Inflammatory macrophage treated with lipopolysaccharide for 4 hours (primary cell): ENCODE measurements at places on chromosomes 7 and 10.

GRCh38 chr10:73019100-73019499 lies 64.5 kb upstream of the PLA2G12B start:
- DNase-seq: no peak

DNA sequence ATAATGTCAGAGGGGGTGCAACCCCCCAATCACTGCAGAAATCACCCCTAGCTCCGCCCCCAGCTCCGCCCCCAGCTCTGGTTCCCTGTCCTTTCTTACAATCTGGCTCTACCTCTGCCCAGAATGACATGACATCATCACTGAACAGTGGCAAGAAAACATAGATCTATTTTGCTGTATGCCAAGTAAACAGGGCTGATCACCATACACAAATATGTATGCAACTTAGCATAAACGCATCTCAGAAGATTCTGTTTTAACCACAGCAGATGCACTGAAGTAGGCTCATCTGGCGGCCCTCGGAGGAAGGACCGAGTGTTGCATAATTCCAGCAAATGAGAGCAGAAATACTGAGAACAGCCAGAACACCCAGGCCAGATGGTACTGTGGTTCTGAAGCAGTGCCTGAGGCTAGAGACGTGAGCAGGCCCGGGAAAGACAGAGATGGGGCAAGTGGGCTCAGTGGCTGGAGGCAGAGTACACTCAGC lies 293.3 kb upstream of the KLF14 start:
- peak; percentile 33 for DNase-seq

DNA sequence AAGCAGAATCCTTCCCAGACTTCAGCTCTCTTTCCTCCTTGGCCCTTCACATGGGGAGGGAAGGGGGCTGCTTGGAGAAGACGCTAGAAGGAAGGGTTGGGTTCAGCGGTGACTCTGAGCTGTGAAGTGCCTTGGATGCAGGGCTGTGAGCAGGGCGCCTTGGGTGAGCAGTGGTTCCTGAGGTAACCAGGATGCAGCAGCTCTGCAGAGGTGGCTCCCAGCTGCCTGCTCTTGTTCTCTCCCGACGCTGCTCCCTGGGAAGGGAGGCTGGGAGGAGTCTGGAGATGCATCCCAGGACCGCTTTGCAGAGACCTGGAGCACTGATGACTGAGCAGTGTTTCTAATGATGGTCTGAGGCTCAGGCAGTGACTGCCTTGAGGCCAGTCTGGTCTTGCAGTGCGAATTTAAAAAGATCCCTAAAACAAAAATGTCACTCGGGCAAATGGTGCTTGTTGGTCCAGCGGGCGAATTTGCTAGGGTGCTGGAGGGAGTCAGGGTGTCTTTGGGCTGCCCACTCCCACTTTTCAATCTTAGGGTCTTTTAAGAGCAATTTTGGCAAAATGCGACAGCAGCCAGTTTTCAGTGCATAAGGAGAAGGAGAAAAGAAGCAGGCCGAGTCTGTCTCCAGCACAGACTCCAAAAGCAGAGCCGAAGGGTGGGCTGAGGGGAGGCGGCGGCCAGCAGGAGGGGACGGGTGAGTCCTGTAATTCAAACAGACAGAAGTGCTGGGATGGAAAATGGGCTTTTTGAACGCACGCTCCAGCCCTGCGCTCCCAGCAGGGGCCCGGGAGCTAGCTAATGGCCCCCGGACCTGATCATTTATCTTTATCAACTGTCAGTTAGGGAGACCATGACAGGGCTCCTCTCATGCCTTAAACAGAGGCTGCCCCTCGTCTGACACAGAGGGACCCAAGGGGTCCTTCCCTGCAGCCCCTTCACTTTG lies 191.2 kb upstream of the SHH start:
- no peak for DNase-seq

DNA sequence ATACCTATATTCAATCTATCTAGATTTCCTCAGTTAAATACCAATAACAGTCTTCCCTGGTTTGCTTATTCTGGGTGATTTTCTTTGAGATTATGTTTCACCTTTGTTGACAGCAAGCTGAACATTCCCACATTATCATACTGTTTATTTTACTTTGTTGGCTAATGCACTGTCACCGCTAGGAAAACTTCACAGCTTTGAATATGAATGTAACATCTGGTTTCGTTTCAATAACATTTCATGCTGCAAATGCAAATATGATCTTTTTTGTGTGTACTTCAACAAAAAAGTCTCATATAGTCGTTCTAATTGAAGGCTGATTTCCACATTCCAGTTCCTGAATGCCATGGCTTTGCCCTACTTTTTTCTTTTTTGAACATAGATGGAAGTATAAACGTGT lies 946.3 kb upstream of the GHITM start:
- DNase-seq: no peak

GRCh38 chr7:195010-195829 lies 2.8 kb downstream of the FAM20C start:
- DNase-seq: no peak

DNA sequence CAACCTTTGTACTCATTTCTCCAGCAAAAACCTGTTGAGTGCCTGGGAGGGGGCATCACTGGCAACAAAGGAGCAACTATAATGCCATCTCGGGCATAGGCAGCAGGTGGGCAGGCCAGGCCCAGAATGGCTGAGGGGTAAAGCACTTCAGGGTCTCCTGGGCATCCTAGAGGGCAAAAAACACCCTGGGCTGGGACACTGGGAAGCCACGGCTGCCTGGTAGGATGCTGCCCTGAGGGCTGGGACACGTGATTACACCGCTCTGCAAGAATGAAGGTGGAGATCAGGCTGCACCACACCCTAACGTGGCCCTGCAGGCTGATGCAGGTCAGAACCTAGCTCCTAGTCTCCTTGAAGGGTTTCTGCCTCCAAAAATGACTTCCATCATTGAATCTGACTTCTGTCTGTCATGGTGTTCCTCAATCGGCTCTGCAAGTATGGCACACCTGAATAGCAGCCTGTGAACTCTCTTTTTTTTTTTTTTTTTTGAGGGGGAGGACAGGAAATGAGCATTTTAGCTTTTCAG lies 4.5 kb upstream of the TRAPPC14 start:
- DNase-seq: no peak

- DNase-seq: no peak
Observed at GRCh38 chr7:121297843-121298242, 31.0 kb upstream of the WNT16 start.

DNA sequence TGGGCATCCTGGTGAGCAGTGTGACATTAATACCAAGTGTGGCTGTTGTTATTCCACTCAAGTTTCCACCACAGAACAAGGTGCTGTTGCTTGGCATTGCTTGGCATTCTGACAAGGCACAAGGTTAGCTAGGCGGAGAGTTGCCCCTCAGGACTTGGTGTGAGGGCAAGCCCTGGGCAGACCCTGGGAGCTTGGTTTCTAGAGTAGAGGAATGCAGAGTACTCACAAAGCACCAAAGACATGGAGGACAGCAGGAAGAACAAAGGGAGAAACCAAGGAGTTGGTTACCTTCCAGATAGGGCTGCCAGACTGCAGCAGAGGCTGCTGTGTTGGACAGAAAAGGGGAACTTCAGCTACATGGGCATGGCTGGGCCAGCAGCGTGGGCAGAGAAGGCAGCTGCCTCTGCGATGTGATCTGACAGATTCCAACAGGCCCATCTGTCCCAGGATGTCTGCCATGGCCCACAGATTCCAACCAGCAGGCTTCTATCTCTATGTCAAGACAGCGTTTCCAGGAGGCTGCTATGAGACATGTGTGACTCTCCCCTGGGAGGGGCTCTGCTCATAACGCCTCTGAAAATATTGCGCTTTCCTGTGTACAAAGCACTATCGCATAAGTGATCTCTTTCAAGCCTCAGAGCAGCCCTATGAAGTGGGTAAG lies 1.8 kb downstream of the GOLGA7B start:
- peak; percentile 74 for DNase-seq

DNA sequence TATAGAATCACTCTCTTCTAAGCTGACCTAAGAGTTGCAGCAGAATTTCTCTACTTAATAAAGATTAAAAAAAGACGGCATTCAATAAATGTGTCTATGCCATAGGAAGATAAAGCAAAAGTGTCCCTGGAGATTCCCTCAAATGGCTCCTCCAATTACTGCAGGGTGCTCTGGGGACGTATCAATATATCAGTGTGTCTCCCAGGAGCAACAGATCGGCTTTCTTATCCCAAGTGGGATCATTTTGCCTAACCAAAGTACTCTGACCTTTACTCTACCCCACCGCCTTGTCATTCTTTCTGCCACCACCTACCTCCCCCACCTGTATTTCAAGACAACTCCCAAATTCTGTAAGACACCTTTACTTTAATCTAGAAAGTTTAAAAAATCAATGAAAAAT lies 202.0 kb upstream of the SEMA3C start:
- DNase-seq: no peak

DNA sequence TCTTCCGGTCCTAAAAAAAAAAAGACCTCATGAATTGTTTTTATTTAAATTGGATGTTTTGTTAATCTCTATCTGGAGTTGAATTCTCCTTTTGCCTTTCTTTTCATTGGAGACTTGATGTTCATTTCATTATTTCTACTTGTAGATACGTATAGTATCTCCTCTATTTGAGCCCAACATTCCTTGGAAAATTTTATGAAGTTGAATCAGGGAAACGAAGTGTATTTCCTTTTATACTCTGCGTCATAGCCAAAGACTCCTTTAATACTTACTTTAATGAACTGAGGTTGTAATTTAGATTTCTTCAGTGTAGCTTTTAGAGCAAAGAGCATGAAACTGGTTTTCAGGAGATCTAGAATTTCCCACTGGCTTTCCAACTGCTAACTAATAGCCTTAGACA lies 132.4 kb downstream of the KIAA1217 start:
- DNase-seq: no peak

DNA sequence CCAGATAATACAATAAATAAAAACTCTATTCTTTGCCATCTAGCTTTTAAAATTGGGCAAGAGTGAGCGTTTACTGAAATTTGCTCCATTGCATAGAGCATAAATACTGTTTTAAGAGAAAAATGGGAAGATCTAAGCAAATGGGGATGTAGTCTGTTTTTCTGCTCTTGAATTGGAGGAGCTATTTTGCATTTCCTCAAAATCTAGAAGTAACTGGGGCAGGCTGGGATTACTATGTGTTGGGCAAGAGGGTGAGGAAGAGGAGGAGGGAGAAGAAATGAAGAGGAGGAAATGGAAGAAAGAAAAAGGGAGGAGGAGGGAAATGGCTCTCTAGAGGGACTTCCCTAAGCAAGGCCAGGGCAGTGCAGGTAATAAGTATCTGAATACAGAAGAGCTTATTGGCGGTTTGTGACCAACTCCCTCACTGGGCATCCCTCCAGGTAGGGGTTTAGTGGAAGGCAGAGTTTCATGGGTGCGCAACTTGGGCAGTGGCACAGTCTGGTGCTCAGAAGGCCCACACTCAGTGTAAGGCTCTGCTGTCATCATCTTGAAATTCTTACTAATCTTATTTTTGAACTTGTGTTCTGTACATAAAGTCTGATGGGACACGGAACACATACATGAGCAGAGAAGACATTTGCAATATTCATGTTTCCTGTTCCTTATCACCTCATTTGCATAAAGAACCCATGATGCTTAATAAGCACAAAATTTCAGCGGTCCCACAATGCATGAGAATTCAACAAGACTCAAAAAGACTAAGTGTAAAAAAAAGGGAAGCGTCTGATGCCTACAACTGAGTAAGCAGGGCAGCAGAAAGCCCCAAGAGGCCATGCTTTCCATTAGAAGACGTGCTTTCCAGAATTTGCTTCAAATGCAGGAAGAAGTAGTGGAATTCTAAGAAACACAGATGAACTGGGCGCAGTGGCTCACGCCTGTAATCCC lies 116.9 kb downstream of the EVX1 start:
- DNase-seq: peak; percentile 95

- no peak for DNase-seq
Observed at GRCh38 chr10:119371704-119372663, 164.6 kb downstream of the GRK5 start.

DNA sequence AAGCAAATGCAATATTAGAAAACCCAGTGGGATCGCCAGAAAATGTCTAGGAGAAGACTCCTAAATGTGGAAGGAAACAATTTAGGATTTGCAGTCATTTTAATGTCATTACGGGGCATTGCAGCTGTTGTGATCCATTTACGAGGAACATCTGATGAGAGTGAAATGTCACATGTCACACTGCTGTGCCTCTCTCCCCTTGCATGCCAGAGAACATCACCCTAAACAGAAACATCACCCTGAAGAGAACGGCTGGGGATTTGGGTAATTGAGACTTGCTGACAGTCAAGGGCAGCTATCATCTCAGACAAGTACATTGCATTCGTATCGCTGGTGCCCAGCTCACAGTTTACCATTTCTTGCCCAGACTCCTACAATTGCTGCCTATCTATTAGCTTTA lies 785.7 kb upstream of the POM121L12 start:
- DNase-seq: no peak

GRCh38 chr7:131681961-131682360 lies 125.5 kb upstream of the PODXL start:
- DNase-seq: no peak

DNA sequence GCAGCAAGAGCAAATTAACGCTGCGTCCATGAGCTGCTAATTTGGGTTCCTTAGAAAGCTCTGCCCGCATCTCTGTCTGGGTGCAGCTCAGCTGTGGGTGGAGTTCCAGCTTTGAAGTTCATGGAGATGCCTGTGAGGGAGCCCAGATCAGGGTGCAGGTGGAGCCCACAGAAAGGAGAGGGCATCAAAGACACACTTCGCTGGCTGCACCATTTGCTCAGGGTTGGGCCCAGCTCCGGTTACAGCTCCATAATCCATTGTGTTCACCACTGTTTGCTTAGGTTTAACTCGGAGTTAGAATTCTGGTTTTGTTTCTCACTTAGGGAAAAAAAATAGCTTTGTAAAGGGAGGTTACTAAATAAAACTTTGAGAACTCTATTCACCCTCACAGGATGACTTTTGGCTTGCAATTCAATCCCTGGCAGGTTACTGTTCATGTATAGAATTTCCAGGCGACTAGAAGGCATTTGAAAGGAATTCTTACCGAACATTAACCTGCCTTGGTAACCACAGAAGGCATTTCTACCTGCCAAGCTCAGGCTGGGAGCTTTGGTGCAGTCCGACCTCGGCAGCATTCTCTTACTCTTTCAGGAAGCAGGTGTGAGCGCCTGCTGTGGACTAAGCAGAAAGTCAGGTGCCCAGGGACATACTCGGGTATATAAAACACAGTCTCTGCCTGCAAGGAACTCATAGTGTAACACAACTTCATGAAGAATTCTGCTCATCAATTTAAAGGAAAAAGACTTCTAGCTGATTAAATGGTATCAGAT lies 179.5 kb upstream of the RNF32 start:
- no peak for DNase-seq

GRCh38 chr7:2165610-2166594 lies 66.8 kb downstream of the MAD1L1 start:
- DNase-seq: no peak

DNA sequence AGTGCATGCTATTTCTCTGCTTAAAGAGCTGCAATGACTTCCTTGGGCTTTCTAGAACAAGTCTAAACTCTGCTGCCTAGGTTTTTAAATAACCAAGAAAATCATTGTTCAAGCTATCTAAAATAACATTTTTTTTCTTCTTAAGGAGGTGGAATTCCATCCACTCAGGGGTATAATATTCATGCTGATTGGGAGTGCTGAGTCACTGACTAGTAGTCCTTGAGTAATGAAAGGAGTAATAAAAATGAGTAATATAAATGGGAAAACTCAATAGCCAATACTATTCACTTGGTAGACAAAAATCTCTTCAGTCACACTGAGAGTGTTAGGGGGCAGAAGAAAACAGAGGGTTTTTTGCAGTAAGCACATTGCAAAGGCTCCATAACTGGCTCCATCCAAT lies 72.0 kb downstream of the GFRA1 start:
- no peak for DNase-seq
